Astrocyte (in vitro differentiated cells and primary cell): ENCODE measurements at places on chromosomes 12 and 14. TPM values are rescaled to one million over a fixed set of nuclear protein-coding genes. Genes with fewer than 3 reads are reported as not detected.

- no peaks in the 10 kb centered on the region for H3K36me3 ChIP-seq
- no peaks in the 10 kb centered on the region for H3K4me1 ChIP-seq
- H3K27ac ChIP-seq: no peak overlapping the region
- peaks cover 5% of the 10 kb centered on the region for H3K27me3 ChIP-seq
- no peak overlapping the region for H3K4me3 ChIP-seq
These were observed 83.8 kb downstream of the GALNT9 start for GRCh38 chr12:132245521-132246101.

- H3K36me3 ChIP-seq: no peaks in the 10 kb centered on the region
- H3K27me3 ChIP-seq: no peaks in the 10 kb centered on the region
- no peak for DNase-seq
- no peak overlapping the region for H3K4me3 ChIP-seq
- no peaks in the 10 kb centered on the region for H3K4me1 ChIP-seq
These were observed 64.8 kb downstream of the WSCD2 start for GRCh38 chr12:108193917-108194316.

DNA sequence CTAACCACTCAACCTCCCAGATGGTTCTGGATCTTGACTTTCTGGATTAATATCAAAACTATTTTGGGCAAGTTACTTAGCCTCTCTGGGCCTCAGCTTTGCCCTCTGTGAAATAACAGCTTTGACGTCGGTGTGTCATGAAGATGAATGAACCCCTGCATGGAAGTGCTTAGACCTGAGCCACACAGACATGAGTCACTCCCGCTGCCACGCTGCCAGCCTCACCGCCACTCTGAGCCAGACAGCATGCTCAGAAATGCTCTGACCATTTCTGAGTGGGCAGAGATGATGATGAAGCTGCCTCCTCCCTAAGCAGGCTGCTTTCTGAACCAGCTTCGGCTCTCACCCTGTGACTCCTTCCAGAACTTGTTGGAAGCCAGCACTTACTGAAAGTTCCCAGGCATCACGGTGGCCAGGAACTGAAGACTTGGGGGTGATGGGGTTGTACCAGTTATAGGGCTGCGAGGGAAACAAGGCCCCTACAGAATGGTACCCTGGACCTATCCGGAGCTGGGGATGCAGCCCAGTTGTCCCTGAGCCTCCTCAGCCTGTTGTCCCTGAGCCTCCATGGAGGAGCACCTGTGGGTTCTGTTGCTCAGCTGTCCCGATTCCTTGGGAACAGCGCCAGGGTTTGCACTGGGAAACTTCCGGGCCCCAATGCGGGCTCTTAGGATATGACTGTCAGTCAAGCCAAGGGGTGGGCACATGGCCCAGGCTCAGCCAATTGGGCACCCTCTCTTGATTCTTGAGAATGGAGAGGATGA lies 2.0 kb upstream of the CCDC197 start:
- peak overlapping the region; percentile 48 for H3K27ac ChIP-seq
- peaks cover 10% of the 10 kb centered on the region for H3K27me3 ChIP-seq
- no peaks in the 10 kb centered on the region for H3K36me3 ChIP-seq
- peak; percentile 93 for DNase-seq

- H3K27me3 ChIP-seq: no peaks in the 10 kb centered on the region
- no peak overlapping the region for H3K4me3 ChIP-seq
- H3K4me1 ChIP-seq: peaks cover 31% of the 10 kb centered on the region
These were observed 3.2 kb downstream of the KRT86 start for GRCh38 chr12:52277486-52278245.

DNA sequence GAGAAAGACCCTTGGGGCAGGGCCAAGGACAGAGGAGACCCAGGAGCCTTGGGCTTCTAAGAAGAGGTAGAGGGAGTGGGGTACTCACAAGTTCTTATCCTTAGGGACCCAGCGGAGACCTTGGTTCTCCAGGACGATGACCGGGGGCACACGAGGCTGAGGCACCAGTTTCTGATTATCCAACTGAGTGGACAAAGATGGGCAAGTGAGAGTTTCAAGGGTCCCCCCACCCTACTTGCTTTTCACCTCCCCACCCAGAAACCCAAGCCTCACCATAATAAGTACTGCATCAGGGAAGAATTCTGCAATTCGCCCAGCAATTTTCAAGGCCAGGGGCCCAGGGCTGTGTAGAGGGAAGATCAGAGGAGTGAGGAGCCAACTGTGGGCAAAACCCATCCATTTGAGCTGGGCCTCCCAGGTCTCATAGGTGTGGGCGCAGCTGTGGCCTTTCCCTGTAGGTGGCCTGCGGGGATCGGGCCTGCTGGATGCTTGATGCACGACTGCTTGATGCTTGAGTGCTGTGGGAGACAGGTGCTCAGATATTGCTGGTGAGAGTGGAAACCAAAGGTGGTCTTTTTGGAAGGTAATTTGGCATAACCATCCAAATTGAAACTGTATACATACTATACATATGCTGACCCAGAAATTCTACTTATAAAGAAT lies 2.0 kb downstream of the EMC9 start:
- H3K4me1 ChIP-seq: peaks cover 23% of the 10 kb centered on the region
- H3K4me3 ChIP-seq: no peak overlapping the region
- peaks cover 11% of the 10 kb centered on the region for H3K36me3 ChIP-seq
- H3K27me3 ChIP-seq: no peaks in the 10 kb centered on the region

GRCh38 chr12:67677166-67677565 lies 28.6 kb downstream of the DYRK2 start:
- no peak for DNase-seq
- H3K4me1 ChIP-seq: peaks cover 20% of the 10 kb centered on the region
- no peaks in the 10 kb centered on the region for H3K36me3 ChIP-seq
- H3K27me3 ChIP-seq: no peaks in the 10 kb centered on the region
- peak overlapping the region; percentile 57 for H3K27ac ChIP-seq
- H3K4me3 ChIP-seq: no peak overlapping the region

DNA sequence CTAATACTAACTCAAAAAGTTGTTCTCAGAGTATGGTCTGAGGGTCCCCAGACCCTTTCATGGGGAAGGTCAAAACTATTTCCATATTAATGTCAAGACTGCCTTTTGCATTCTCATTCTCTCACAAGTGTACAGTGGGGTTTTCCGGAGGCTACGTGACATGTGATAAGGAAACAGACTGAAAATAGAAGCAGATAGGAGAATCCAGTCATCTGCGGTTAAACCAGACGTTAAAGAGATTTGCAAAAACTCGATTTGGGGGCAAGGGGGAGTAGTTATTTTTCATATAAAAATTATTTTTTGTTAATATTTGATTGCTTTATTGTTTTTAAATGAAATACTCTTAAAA lies 1.0 kb upstream of the NAP1L1 start:
- H3K4me1 ChIP-seq: peaks cover 17% of the 10 kb centered on the region
- H3K27ac ChIP-seq: peak overlapping the region; percentile 98
- H3K27me3 ChIP-seq: no peaks in the 10 kb centered on the region
- H3K4me3 ChIP-seq: peak overlapping the region; percentile 85
- peak; percentile 55 for DNase-seq
- H3K36me3 ChIP-seq: peaks cover 1% of the 10 kb centered on the region

DNA sequence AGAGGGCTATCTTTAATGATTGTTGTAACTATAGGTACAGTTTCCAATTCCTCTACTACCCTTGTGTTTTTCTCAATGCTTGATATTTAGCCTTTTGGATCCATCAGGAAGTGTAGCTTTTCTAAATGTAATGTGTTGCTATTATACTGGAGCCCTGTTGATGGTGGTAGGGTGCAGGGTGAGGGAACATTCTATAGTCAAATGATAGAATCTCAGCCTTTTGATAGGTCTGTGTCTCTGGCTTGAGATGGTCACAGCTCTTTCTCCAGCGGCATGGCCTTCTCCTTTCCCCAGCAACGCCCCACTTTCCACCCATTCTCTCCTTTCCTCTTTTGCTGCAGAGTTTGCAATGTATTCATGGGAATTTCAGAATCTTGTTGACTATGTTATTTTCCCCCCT lies 398.6 kb downstream of the RERGL start:
- H3K27ac ChIP-seq: no peak overlapping the region
- no peak for DNase-seq
- H3K4me3 ChIP-seq: no peak overlapping the region

- peaks cover 4% of the 10 kb centered on the region for H3K4me1 ChIP-seq
- H3K27ac ChIP-seq: no peak overlapping the region
- no peak for DNase-seq
- H3K36me3 ChIP-seq: no peaks in the 10 kb centered on the region
- no peaks in the 10 kb centered on the region for H3K27me3 ChIP-seq
These were observed 132.9 kb downstream of the SRGAP1 start for GRCh38 chr12:63977441-63977840.

GRCh38 chr14:54278087-54278486 lies 118.7 kb upstream of the CDKN3 start:
- H3K27ac ChIP-seq: no peak overlapping the region
- no peaks in the 10 kb centered on the region for H3K36me3 ChIP-seq
- H3K27me3 ChIP-seq: no peaks in the 10 kb centered on the region
- H3K4me1 ChIP-seq: no peaks in the 10 kb centered on the region

DNA sequence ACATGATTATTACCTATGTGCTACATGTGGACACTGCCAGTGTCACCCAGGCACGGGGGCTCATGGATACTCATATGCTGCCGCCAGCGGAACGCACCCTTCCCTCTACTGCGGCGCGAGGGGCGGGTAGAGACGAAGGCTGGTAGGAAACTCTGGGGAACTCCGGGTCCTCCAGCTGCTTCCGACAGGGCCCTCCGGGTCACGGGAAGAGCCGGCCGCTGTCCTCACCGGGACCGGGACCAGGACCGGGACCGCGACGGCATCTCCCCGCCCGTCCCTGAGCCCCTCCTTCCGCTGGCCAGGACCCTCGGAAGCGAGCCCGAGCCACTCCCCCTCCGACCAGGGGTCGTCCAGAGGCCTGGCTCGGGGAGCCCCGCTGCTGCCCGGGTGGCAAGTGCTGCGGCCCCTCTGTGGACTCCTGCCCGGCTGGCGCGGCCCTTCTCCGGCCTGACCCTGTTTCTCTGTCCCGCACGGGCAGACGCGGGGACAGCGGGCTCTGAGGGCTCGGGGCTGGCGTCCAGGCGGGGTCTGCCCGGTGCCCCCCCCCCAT lies 209.6 kb downstream of the ADGRD1 start:
- H3K27me3 ChIP-seq: no peaks in the 10 kb centered on the region
- H3K4me3 ChIP-seq: no peak overlapping the region
- DNase-seq: no peak
- no peaks in the 10 kb centered on the region for H3K4me1 ChIP-seq

GRCh38 chr12:41189395-41190251 lies 1.5 kb downstream of the PDZRN4 start:
- peaks cover 35% of the 10 kb centered on the region for H3K27me3 ChIP-seq
- H3K4me1 ChIP-seq: peaks cover 8% of the 10 kb centered on the region
- H3K36me3 ChIP-seq: no peaks in the 10 kb centered on the region
- H3K27ac ChIP-seq: no peak overlapping the region
- peak overlapping the region; percentile 33 for H3K4me3 ChIP-seq
- no peak for DNase-seq

DNA sequence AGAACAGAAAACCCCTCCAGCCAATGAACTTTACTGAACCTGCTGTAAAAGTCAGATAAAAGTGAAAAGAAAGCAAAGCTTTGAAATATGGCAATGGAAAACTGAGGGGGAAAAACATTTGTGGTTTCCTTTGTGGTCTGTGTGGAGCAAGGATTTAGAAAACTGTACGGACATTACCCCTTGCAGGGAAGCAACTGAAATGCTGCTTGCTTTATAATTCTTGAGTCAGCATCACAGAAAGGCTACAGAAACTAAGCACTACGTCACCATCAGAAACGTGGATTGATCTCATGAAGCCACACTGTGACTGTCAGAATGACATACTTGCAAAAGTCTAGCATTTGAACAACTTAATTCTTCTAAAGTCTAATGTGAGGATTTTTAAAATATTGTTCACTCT lies 2.4 kb upstream of the KCNC2 start:
- no peak overlapping the region for H3K27ac ChIP-seq
- H3K4me1 ChIP-seq: no peaks in the 10 kb centered on the region
- no peak overlapping the region for H3K4me3 ChIP-seq
- H3K27me3 ChIP-seq: peaks cover 28% of the 10 kb centered on the region

- no peak for DNase-seq
- H3K4me1 ChIP-seq: no peaks in the 10 kb centered on the region
- H3K36me3 ChIP-seq: no peaks in the 10 kb centered on the region
- H3K27ac ChIP-seq: no peak overlapping the region
- no peaks in the 10 kb centered on the region for H3K27me3 ChIP-seq
- no peak overlapping the region for H3K4me3 ChIP-seq
These were observed 214.0 kb upstream of the NOVA1 start for GRCh38 chr14:26811756-26812305.

DNA sequence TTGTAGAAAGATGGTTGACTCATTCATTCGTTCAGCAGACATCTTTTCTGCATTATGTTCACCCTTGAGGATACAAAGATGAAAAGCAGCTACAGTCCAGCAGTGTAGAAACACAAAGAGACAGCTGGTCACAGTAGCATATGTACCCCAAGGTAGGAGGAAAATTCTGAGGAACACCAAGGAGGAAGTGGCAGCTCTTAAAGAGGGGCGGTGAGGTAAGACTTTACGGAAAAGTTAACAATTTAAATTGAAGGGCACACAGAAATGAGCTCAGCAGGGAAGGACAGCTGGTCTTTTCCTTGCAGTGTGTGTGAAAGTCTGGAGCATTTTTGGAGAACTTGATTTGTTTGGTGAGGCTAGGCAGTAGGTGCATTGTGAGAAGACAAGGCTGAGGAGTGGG lies 3.5 kb downstream of the SLC35E3 start:
- DNase-seq: no peak

- peak; percentile 27 for DNase-seq
- no peaks in the 10 kb centered on the region for H3K27me3 ChIP-seq
These were observed at the start of gene SERPINA3 for GRCh38 chr14:94612174-94612573. TSS of gene SERPINA3 (plus strand) at chr14:94612391. CDS start at chr14:94614442, 2,051 bp downstream.

- no peaks in the 10 kb centered on the region for H3K27me3 ChIP-seq
- no peak overlapping the region for H3K27ac ChIP-seq
- no peaks in the 10 kb centered on the region for H3K36me3 ChIP-seq
- no peaks in the 10 kb centered on the region for H3K4me1 ChIP-seq
- no peak overlapping the region for H3K4me3 ChIP-seq
- DNase-seq: no peak
These were observed 168.0 kb downstream of the EGLN3 start for GRCh38 chr14:33782923-33783322.

DNA sequence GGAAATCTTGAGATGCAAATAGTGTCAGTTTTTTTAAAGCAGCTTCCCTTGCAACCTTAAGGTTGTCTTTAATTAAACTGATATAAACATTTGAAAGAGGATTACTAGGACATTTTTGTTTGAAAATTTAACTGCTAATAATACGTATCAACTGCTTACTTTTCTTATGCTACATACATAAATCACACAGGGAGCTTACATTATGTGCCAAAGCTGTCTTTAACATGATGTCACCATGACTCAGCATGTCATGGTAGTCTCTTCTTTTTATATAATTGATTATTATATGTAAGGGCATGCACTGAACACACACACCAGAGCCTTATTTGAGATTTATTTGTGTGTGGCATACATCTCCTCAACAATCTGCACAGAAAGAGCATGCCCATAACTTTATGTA lies 63.0 kb upstream of the PTHLH start:
- H3K4me3 ChIP-seq: no peak overlapping the region
- peaks cover 16% of the 10 kb centered on the region for H3K4me1 ChIP-seq
- DNase-seq: peak; percentile 70
- no peaks in the 10 kb centered on the region for H3K36me3 ChIP-seq

RNU4-1 gene
- total RNA-seq: 2,477 and 2,591 TPM in 2 replicates

OR6C65 gene
- not detected in 2 replicates for total RNA-seq

ENDOU gene
- not detected in 2 replicates for total RNA-seq

OAS1 gene
- total RNA-seq: 132 and 149 TPM in 2 replicates

CLEC4E gene
- not detected in 2 replicates for total RNA-seq
